ENCODE measurements at places on chromosomes 1 and 21.

- no peak for DNase-seq
Observed at GRCh38 chr21:14361958-14362357, 21.0 kb downstream of the HSPA13 start.

GRCh38 chr1:171344473-171344820 is 30.5 kb downstream of the FMO4 start:
- no peak for DNase-seq

DNA sequence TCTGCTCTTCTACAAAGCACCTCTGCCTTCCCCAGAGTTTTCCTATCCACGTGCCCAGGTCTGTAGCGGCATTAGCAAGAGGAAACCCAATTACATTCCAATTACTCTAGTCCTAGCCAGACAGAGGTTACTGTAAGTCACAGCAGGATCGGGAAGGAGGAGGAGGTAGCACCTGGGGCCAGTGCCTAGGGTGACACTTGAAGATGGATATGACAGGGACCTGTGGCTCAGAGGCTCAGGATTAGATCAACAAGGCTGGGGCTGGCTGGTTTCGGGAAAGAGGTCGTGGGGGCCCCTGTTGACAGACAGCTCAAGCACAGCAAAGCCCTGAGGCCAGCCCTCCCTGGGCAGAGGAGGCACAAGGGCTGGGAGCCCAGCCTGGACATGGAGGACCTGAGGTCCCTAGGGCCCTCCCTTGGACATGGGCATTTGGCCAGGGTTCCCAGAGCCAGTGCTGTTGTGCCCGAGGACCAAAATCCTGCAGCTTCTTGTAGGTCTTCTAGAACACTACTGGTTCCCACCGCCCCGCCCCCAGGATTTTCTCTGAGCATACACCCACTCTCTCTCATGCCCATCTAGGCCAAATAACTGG is 3.0 kb upstream of the HCRTR1 start:
- no peak for DNase-seq

DNA sequence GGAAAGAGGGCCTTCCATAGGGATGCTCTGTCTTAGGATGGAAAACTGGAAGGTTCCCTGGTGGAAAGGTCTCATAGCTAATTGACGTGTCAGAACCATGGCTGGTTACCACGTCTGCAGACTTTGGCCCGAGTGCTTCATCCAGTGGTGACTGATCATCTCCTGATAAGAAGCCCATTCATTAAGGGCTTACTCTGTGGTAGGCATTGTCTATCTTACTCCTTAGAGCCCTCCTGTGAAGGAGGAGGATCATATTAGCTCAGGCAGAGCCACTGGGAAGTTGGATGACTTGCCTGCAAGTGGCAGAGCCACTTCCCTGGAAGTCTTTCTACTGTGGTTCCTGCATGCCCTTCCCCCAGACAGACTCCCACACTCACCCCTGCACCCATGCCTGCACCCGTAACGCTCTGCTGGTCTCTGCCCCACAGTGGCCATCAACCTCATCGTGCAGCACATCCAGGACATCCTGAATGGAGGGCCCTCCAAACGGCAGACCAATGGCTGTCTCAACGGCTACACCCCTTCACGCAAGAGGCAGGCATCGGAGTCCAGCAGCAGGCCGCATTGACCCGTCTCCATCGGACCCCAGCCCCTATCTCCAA is 79.9 kb downstream of the UCK2 start:
- no peak for DNase-seq

DNA sequence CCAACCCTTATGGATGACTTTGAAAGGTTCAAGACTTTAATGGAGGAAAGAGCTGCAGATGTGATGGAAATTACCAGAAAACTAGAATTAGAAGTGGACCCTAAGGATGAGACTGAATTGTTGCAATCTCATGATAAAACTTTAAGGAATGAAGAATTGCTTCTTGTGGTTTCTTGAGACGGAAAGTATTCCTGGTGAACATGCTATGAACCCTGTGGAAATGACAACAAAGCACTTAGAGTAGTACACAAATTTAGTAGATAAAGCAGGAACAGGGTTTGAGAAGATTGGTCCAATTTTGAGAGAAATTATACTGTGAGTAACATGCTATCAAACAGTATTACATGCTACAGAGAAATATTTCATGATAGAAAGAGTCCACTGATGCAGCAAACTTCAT is 215.4 kb downstream of the OMA1 start:
- DNase-seq: no peak

GRCh38 chr1:204883405-204883804 is 12.7 kb downstream of the NFASC start:
- no peak for DNase-seq

DNA sequence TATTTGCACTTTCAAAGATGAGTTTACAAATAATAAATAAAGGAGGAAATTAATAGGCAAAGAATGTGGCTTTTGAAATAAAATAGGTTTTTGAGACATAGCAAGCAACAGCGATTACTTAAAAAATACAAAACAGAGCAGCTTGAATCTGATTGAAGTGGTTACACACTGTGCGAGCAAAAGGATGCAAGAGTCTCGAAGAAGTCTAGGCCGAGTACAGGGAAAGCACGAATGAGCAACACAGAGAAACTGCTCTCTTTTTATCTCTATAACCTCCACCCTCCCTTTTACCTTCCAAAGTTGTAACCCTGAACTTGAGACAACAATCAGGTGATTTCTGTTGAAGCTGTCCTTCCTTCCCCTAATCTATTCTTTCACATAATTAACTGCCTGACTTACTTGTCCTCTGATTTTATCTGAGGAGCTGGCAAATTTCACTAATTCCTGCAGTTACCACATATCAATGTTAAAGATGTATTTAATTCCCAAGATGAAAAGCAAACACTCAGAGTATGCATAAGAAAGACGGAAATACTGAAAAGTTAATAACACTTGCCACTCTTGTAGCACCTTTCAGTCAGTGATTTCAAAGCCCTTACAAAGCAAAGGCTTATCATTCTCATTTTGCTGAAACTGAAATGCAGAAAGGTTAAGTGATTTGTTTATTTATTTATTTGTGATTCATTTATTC is 1030.1 kb downstream of the ADGRL2 start:
- no peak for DNase-seq

- no peak for DNase-seq
Observed at GRCh38 chr1:221456918-221457317, 285.0 kb downstream of the DUSP10 start.

DNA sequence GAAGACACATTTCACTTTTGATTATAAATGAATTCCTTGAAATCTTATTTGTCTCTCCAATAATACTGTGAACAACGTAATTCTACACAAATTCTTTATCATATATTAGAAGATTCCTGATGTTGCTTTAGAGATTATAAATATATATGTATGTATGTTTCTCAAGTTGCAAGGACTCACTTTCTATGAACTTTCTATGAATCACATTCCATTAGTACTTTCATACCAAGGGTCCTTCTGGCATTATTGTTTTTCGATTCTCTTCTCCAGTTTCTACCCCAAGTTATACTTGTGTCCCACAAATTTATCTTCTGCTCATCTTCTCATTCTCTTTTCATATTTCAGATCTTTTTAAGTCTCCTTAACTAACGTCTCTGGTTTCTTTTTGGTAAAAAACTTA is 55.9 kb downstream of the ZNHIT6 start:
- no peak for DNase-seq

GRCh38 chr1:179128520-179128919 is 46.6 kb downstream of the TOR3A start:
- DNase-seq: no peak

GRCh38 chr1:155196893-155197638 is 10.6 kb downstream of the THBS3 start:
- no peak for DNase-seq

DNA sequence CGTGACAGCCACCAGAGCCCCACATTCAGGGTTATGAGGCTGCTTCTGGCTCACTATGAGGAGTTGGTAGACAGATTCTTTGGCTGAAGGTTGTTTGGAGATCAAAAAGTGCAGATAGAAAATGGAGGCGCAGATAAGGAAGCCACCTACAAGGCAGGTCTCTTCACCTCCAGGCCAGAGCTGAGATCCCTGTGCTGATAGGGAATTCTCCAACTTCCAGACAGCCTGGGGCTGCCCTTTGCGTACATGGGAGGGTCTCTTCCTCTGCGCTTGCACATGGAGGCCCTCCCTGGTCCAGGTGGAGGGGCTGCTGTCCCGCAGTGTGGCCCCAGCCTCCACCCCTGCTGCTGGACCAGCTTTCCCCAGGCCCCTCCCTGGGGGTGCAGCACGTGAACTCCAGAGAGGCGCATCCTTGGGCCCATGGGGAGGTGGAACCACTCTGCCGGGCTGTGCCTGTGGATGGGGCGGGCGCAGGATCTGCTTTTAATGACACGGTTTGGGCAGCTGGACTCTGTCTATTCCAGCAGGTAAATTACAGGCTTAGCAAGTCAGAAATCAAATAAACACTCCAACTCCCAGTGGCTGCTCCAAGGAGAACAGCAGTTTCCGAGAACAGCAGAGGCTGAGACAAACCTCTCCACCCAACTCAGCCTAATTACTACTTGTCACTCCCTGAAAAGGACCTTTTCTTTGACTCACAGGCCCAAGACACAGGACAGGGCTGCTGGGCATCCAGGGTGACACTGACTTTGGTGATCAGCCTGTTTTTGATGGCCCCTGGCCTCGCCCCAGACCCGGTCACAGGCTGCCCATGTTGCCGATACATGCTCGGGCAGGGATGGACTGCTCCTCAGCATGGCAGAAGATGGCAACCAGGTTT is 12.4 kb downstream of the OXCT2 start:
- no peak for DNase-seq

GRCh38 chr1:228502522-228502921 is 15.3 kb downstream of the RNF187 start:
- no peak for DNase-seq

DNA sequence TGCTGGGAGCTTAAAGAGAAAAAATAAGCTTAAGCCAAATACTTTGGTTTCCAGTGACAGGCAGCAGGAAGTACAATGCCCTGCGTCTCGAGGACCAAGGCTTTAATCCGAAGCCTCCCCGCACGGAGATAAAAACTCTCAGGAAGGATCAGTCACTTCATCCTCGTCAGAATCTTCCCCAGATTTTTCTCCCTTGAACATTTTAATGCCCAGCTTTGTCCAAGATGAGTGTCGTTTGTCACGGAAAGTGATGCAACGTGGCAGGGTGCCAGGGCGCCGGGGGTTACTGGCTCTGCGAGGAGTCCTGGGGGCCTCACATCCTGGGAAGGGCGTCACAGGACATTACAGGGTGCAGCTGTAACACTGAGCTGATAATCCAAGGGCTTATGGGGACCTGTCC is 25.2 kb upstream of the PCBP3 start:
- no peak for DNase-seq

DNA sequence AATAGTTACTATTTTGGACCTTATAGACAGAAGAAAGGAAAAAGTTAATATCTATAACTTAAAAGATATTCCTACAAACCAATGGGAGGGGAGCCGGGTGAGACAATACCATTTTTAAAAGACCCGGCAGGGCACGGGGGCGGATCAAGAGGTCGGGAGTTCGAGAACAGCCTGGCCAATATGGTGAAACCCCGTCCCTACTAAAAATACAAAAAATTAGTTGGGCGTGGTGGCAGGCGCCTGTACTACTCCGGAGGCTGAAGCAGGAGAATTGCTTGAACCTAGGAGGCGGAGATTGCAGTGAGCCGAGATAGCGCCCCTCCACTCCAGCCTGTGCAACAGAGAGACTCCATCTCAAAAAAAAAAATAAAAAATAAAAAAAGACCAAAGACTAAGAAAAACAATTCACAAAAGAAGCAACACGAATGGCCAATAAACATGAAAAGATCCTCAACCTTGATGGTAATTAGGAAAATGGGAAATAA is 1.2 kb upstream of the PSMB2 start:
- DNase-seq: peak; percentile 27

DNA sequence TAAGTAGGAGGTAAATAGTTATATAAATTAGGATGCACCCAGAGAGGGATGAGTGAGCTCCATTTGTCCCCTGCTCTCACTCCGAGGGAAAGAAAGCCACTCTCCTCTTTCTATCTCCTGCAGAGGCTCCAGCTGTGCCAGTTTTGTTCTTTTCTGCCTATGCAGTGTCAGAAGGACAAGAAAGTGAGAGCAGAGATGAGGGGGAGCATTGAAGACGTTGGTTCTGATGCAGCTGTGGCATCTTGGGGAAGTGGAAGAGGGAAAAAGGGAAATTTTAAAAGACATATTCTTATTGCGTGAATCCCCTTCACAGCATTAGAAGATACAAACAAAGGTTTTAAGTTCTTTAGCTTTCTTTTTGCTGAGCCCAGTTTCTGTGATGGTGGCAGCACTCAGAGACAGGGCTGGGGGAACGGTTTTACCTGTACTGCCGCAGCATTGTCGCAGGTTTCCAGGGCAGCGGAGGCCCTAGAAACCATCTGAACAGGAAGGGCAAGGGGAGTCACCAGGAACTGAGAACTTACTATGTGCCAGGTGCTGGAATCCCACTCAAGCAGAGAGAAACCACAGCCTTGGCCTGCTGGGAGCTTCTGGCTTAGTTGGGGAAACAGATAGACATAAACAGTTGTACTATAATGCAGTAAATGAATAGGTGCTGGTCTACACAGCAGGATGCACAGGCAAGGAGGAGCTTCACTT is 44.9 kb upstream of the USP24 start:
- no peak for DNase-seq

DNA sequence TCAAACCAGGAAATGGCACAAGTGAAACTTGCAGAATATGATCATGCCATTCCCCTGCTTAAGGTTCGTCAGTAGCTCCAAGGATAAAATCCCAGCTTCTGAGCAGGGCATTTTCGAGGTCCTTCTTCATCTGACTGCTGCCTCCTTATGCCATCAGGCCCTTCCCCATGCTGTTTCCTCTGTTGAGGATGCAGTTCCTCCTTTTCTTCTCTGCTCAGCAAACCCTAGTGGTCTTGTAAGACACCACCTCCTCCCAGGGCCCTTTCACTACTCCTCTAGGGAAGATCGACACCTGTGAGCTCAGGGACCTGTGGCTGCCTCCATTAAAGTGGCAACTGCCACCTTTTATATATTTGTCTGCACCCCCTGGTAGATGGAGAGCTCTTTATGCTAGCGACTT is 62.1 kb upstream of the JUN start:
- no peak for DNase-seq

- DNase-seq: no peak
Observed at GRCh38 chr1:162070825-162071224, 1.3 kb downstream of the NOS1AP start.

- DNase-seq: no peak
Observed at GRCh38 chr1:87706203-87706602, 377.5 kb downstream of the LMO4 start.

GRCh38 chr21:38712664-38713063 is 93.1 kb upstream of the ETS2 start:
- no peak for DNase-seq
